ENCODE measurements at places on chromosomes 2 and 18. TPM values are rescaled to one million over a fixed set of nuclear protein-coding genes. Genes with fewer than 3 reads are reported as not detected.

GRCh38 chr2:240179186-240179815 is 38.8 kb upstream of the OTOS start:
- no peaks in the 10 kb centered on the region for H3K27me3 ChIP-seq
- H3K27ac ChIP-seq, result no peak overlapping the region
- H3K36me3 ChIP-seq, result no peaks in the 10 kb centered on the region
- H3K4me1 ChIP-seq, result no peaks in the 10 kb centered on the region
- no peak overlapping the region for H3K4me3 ChIP-seq

- DNase-seq, result peak; percentile 24
- no peaks in the 10 kb centered on the region for H3K4me1 ChIP-seq
- no peaks in the 10 kb centered on the region for H3K27me3 ChIP-seq
- no peak overlapping the region for H3K27ac ChIP-seq
Measured at GRCh38 chr2:104976603-104977120, 61.2 kb upstream of the MRPS9 start.

GRCh38 chr18:58522132-58522531 is 106.8 kb downstream of the ALPK2 start:
- no peaks in the 10 kb centered on the region for H3K4me1 ChIP-seq
- H3K36me3 ChIP-seq, result no peaks in the 10 kb centered on the region
- no peak for DNase-seq
- no peak overlapping the region for H3K4me3 ChIP-seq
- no peak overlapping the region for H3K27ac ChIP-seq

- no peak overlapping the region for H3K4me3 ChIP-seq
- DNase-seq, result no peak
- no peaks in the 10 kb centered on the region for H3K27me3 ChIP-seq
- peak overlapping the region; percentile 10 for H3K27ac ChIP-seq
Measured at GRCh38 chr2:239225371-239225851, 175.4 kb downstream of the HDAC4 start.

DNA sequence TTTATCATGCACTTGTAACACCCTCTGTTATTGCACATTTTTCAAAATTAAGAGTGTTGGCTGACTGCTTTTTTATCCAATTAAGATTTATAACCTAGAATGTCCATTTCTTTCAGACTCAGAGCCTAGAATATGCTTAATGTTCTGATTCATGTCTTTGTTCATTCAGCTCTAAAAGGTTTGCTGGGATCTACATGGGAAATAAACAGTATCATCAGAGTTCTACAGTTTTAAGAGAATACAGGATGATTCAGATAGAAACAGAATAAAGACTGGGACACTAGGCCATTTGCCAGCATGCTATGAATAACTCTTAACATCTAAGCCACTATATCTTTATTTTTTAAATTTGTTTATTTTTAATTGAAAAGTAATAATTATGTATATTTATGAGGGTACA is 713.7 kb upstream of the CHAC2 start:
- H3K4me1 ChIP-seq, result no peaks in the 10 kb centered on the region
- no peak overlapping the region for H3K4me3 ChIP-seq
- DNase-seq, result no peak
- H3K36me3 ChIP-seq, result no peaks in the 10 kb centered on the region
- H3K27me3 ChIP-seq, result no peaks in the 10 kb centered on the region

CYP1B1 gene
- total RNA-seq, result 1.3 TPM

BCS1L gene
- 21.7 TPM for total RNA-seq

All from colonic mucosa (tissue), 4 donors.